Fibroblast of mammary gland (primary cell): ENCODE measurements at places on chromosomes 1 and 21.

DNA sequence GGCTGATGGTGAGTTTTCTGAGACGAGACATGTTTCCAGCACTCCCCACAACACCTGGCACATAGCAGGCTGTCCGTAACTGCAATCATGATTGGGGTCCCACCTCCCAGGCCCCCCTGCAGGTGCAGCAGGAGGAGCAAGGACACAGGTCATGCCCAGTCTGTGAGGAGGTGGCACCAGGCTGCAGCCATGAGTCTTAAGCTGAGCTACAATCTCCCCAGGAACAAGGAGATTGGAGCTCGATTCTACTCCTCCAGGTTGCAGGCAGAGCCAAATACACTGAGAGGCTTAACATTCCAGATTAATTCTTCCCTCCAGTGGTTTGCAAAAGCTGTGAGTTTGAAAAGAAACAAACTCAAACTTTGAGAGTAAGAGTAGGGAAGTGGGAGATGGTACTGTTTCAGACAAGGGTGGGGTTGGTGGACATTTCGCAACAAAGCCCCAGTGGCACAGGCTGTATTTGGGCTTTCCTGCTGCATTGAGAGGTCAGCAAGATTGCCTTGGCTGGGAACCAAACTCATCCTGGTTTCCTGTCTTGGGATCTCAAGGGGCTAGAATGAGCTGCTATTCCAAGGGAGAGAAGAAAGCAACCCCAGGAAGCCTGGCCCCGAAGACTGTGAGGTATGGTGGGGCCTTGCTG lies 64.8 kb upstream of the GALNT2 start:
- peak; percentile 49 for DNase-seq

- DNase-seq, result peak; percentile 85
These were observed 837 bp downstream of the STXBP3 start for GRCh38 chr1:108747171-108747850.

GRCh38 chr1:33255347-33256220 lies 708 bp upstream of the ZNF362 start:
- DNase-seq, result peak; percentile 41

DNA sequence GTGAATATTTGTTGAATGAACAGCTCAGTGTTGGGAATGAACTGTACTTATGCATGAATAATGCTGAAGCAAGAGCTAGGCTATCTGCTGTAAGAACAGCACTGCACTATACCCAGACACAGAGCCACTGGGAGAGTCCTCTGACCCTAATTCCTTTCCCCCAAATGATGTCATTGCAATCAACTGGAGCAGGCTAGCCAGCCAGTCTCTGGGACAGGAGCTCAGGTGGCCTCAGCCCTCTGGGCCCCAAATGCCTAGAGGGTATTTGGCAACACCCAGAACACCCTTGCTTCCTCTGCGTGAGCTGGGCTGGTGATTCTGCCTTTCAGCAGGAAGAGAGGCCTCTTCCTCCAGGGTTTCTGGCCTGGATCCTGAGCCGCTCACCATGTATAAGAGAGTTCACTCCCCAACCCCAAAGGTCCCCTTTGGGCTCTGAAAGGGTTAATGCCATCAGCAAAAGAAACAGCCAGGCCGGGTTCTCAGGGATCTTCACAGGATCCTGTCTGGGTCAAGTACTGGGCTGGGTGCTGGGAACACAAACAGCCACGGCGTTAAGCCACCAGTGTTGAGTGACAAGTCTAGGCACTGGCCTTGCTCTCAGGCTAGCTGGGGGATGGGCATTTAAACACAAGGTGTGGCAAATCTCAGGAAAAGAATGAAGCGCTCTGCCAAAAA lies 3.7 kb upstream of the PADI4 start:
- no peak for DNase-seq

GRCh38 chr1:181208083-181208482 lies 119.6 kb downstream of the IER5 start:
- no peak for DNase-seq
